ENCODE measurements at places on chromosomes 7 and 10.

DNA sequence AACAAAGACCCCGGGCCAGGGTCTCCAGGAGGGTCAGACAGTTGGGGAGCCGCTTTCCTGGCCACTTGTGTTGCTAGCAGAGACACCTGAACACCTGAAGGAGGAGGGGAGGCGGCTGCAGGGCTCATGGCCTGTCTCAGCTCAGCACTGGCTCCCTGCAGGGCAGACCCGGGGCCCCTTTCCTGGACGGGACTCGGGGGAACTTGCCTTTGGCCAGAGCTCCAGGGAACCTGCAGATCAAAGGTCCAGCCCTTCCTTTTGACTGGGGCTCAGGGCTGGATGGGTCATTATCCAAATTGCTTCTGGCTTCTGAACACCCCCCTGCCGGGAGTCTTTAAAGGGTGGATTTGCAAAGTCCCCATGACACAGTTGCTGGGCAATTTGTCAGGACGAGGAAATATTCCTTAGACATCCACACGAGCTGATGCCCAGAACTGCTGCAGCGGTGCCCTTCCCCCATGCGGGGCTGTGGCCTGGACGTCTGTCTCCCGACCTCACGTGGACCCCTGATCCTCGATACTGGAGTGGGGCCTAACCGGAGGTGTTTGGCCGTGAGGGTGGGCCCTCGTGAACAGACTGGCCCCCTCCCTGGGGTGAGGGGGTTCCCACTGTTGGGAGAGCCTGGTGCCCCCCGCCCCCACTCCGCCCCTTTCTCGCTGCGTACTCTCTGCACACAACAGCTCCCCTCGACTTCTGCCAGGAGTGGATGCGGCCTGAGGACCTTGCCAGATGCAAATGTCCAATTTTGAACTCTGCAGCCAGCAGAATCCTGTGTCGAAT lies 194.3 kb downstream of the ELFN1 start:
- no peak for DNase-seq

DNA sequence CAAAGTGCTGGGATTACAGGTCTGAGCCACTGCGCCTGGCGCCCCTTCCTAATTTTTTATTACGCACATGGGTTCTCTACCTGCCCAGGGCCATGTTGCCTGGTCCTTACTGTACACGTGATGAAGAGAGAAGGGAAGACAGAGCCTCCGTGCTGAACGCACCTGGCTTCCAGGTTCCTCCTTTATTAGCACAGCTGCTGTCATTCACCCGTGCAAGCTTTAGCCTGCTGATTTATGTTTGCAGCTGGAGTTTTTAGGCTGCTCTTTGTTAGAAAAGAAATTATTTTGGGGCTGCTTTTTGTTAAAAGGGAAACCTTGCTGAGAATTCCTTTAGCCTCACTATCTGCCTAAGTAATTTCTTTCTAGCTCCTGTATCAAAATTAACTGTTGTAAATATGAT lies 417.0 kb downstream of the CALN1 start:
- no peak for DNase-seq

GRCh38 chr10:17029581-17030271 lies 99.9 kb downstream of the CUBN start:
- peak; percentile 83 for DNase-seq

GRCh38 chr10:89552213-89552612 lies 16.8 kb upstream of the SLC16A12 start:
- DNase-seq = no peak
